ENCODE measurements at places on chromosomes 4 and X. TPM values are rescaled to one million over a fixed set of nuclear protein-coding genes. Genes with fewer than 3 reads are reported as not detected.

Gene F8
- 4.2 TPM for total RNA-seq

Gene CABS1
- not detected for total RNA-seq

Gene MAGEA12
- total RNA-seq, result not detected

Gene DSPP
- total RNA-seq, result not detected

Data from skeletal muscle tissue (tissue), 5 donors.